CD4-positive, alpha-beta T cell treated with Interleukin-17A for 4 hours (primary cell): ENCODE measurements at places on chromosomes 13 and 19.
A peak's percentile ranks its signal among the peaks of the same experiment; 100 is the strongest.

DNA sequence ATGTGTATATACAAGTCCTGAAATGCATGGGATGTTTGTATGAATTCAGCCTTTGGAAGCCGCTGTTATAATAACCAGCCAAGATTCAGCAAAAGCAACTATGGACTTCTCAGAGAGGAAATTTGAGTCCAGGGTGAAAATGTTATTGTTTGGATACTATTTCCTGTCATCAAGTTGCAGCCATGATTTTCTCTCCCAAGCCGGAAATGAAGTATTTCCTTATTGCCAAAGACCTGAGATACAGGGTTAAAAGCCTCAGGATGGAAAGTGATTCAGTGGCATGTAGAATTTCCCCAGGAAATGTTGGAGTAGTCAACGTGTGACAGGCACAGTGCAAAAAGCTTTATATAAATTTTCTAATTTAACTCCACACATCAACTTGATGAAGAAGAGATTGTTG is 133.9 kb downstream of the IRS2 start:
- no peak for DNase-seq

GRCh38 chr19:10828981-10829821 is 6.8 kb downstream of the TMED1 start:
- DNase-seq, result no peak

DNA sequence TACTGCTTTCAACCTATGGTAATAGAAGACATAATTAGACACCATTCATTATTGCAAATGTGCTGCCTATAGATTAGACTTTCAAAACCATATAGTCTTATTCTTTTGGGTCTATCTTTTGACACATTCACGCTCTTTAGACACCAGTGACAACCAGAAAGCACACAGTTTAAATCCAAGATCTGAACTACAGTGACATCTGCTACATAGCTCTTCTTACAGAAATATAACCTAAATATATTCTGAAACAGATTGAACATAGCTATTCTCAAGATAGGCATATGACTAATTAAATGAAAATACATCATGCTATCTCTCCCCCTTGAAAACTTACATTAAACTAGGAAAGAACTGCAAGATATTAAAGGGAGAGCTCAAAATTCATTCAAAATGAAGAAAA is 514.2 kb upstream of the SLITRK6 start:
- DNase-seq, result no peak

GRCh38 chr19:2135474-2136402 is 15.6 kb downstream of the AP3D1 start:
- DNase-seq, result no peak

- peak; percentile 81 for DNase-seq
Measured at GRCh38 chr19:5804516-5805461, at the start of gene NRTN. NRTN (plus strand) TSS chr19:5805067; CDS start chr19:5824166, 19,099 bp downstream.

GRCh38 chr19:48469289-48469881 is at the start of gene CYTH2:
CYTH2 (plus strand) TSS chr19:48469369; CDS start chr19:48469508, 139 bp downstream.
- DNase-seq, result peak; percentile 82

DNA sequence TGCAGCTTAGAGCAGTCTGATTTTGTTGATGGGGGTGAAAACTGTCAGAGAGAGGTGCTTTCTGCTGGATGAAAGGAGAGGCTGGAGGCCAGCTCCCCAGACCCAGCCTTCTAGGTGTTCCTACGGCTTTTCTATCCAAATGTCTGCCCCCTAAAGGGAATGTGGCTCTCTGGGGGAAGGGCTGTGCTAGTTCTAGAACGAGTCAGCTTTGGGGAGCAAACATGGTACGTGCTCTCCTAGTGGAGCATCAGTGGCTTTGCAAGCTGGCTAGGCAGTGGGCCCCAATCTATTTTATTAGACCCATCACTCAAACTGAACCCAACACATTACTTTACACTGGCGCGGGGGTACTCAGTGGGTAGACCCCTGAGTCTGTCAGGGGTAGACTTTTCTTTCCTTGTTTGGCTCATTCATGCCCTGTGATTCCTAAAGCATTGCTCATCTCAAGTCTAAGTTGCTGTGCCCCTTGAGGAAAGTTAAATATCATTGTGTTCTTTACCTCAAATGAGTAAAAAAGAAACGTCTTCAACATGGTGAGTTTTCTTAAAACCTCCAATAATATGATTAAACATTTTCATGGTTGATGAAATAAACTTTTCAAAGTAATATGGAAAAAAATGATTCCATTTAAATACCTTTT is 254.9 kb downstream of the DLEU7 start:
- no peak for DNase-seq

GRCh38 chr19:30173593-30174356 is 198.4 kb upstream of the ZNF536 start:
- DNase-seq, result no peak

- no peak for DNase-seq
Measured at GRCh38 chr13:48938308-48938943, 37.3 kb upstream of the FNDC3A start.

DNA sequence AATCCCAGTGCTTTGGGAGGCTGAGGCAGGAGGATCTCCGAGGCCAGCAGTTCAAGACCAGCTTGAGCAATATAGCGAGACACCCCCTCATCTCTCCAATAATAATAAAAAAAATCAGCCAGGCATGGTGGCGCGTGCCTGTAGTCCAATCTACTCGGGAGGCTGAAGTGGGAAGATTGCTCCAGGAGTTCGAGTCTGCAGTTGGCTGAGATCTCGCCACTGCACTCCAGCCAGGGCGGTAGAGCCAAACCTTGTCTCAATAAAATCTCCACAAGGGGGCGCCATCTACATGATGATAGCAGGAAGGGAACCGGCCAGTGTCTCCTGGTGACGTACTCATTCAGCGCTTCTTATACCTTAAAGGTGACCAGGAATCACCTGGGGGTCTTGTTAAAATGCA is 13.6 kb upstream of the C5AR1 start:
- peak; percentile 85 for DNase-seq

DNA sequence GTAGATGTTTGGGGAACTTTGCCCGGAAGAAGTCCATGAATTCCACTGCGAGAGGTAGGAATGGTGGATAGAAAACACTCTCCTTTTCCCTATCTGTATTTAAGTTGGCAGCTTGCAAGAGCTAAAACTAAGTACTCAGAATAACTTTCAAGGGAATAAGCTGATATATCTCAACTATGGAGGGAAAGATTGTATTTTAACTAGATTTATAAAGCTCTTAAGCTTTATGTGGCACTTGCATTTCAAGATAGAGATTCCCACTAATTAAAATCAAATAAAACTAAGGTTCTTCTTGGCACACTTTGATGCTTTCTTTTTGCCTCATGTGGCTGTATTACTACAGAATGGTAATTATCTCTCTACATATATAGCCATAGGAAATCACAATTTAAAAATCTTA is 149.7 kb upstream of the STARD13 start:
- DNase-seq, result no peak

- DNase-seq, result peak; percentile 75
Measured at GRCh38 chr19:10230861-10231611, at the start of gene S1PR2. S1PR2 (minus strand) TSS chr19:10231331; CDS start chr19:10224905, 6,426 bp downstream.

DNA sequence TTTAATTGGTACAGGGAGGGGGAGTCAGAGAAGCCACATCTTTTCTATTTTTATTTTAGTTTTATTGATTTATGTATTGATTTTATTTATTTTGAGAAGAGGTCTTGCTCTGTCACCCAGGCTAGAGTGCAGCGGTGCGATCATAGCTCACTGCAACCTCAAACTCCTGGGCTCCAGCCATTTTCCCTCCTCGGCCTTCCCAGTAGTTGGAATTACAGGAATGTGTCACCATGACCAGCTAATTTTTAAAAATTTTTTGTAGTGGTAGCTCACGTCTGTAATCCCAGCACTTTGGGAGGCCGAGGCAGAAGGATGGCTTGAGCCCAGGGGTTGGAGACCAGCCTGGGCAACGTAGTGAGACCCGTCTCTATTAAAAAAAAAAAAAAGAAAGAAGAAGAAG is 4.1 kb downstream of the IL27RA start:
- DNase-seq, result no peak

DNA sequence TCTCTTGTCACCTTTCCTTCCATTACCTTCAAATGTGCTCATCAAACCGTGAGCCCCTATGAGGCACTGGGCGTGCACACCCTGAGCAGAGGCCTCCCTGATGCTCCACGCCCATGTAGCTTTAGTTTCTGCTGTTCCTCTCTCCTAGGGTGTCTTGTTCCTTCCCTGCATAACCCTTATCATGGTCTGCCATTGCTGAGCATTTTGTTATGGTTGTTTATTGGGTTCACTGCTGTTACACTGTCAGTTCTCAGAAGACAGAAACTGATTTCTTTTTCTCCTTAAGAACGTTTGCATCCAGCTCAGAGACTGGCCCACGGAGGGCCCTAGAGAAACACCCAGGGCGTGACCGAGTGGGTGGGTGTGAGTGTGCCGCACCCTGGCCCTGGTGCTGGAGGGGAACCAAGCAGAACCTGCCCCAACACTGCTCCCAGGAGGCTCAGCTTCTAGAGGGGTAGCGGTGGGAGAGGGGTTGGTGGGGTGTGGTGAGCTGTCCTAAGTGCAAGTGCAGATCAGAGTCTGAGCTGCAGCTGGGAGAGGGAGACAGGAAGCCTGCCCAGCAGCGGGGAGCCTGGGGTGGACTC is 61.4 kb upstream of the URI1 start:
- DNase-seq, result no peak

DNA sequence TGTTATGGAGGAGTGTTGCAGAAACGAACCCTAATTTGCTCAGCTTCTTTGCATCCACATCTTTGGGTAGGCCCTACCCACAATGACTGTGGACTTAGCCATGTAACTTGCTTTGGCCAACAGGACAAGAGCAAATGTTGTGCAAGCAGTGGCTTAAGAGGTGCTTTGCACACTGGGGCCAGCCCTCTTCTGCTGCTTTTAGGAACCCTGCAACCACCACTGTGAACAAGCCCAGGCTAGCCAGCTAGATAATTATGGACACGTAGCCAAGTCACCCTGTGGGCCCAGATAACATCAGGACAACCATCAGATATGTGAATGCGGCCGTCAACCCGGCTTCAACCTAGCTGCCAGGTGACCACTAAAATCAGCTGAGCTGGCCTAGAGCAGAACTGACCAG is 17.1 kb downstream of the C19orf47 start:
- DNase-seq, result no peak

- DNase-seq, result no peak
Measured at GRCh38 chr19:29376855-29377354, 148.9 kb upstream of the VSTM2B start.

DNA sequence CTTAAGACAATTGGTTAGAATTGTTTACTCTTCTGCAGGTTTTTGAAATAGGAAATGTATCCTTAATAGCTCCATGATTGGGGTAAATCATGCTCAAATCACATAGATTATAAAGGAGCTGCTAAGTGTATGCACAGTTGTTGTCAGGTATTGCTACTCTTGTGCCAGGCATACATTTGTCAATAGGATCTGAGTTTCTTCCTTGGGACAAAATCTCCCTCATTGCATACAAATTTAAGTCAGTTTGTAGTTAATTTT is 109.3 kb upstream of the MLNR start:
- no peak for DNase-seq

DNA sequence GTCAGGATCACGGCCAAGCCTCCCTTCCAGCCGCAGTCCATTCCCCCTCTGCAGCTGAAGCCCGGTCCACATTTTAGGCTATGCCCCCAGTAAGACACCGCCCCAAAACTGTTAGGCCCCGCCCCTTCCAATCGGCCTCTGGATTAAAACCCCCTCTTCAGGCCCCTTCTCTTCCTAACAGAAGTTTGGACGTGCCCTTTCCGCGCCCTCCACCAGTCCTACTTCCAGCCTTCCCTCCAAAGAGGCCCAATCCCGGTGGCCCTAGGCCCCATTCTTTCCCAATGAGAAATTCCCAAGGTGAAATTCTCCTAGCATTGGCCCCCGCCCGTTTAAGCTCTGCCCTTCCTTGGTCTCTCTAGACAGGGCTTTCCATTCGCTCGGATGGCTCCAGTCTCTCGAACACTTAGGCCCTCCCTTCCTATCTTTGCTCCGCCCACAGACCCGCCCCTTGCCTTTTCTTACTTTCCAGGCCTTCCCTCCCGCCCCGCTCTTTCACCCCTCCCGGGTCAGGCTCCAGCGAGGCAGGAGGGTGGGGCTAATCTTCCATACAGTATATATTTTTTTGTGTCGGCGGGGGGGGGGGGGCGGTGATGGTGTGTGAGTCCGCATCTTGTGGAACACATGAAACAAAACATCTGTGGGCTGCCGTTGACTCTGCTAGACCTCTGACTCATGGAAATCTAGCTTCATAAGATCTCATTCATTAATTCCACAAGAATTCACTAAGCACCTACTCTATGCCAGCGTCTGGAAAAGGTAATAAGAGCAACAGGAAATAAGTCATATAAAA is 13.6 kb downstream of the LTBP4 start:
- DNase-seq, result peak; percentile 94

DNA sequence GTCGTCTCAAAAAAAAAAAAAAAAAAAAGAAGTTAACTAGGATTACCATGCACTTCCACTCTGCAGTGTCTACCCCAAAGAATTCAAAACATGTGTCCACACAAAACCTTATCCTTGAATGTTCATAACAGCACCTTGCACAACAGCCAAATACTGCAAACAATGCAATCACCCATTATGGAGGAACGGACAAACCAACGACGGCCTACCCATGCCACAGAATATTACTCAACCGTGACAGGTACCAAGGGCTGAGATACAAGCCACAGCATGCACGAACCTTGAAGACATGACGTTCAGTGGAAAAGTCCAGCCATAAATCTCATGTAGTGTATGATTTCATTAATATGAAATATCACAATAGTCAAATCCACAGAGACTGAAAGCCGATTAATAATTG is 3.0 kb upstream of the SHISA7 start:
- DNase-seq, result no peak

- no peak for DNase-seq
Measured at GRCh38 chr13:78816592-78816991, 157.6 kb upstream of the OBI1 start.

DNA sequence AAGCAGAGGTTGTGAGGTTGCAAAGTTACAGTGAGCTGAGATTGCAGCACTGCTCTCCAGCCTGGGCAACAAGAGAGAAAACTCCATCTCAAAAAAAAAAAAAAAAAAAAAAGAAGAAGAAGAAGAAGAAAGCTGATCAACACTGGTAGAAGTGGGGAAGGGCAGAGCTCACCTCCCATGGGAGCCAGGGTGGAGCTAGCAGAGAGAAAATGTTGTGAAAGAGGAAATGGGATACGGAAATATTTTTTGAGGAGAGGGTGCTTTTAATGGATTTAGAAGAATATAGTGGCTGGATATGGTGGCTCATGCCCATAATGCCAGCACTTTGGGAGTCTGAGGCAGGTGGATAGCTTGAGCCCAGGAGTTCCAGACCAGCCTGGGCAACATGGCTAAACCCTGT is 6.8 kb downstream of the GPR42 start:
- DNase-seq, result no peak

- DNase-seq, result no peak
Measured at GRCh38 chr19:7434391-7434790, 54.4 kb downstream of the PEX11G start.

GRCh38 chr19:29645491-29645867 is 19.8 kb upstream of the PLEKHF1 start:
- no peak for DNase-seq

GRCh38 chr19:50252111-50252886 is 48.9 kb downstream of the MYH14 start:
- DNase-seq, result peak; percentile 24

GRCh38 chr13:43307921-43308433 is 284.6 kb downstream of the DNAJC15 start:
- DNase-seq, result no peak
